A172 (cell line): ENCODE measurements at places on chromosomes 16 and 17. TPM values are rescaled to one million over a fixed set of nuclear protein-coding genes. Genes with fewer than 3 reads are reported as not detected.

GRCh38 chr17:7932949-7933348 is 943 bp downstream of the CNTROB start:
- peak; percentile 71 for DNase-seq

DNA sequence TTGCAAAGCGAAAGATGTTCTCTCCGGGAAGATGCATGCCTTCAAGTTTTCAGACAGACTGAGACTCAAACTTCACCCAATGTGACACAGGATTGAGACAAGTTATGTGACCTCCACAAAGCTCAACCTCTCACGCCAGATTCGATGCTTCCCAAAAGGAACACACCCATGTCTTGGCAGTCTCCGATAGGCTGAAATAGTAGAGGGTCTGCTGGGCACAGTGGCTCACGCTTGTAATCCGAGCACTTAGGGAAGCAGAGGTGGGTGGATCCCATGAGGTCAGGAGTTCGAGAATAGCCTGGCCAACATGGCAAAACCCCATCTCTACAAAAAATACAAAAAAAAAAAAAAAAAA is 22.1 kb downstream of the ZFHX3 start:
- no peak for DNase-seq

DNA sequence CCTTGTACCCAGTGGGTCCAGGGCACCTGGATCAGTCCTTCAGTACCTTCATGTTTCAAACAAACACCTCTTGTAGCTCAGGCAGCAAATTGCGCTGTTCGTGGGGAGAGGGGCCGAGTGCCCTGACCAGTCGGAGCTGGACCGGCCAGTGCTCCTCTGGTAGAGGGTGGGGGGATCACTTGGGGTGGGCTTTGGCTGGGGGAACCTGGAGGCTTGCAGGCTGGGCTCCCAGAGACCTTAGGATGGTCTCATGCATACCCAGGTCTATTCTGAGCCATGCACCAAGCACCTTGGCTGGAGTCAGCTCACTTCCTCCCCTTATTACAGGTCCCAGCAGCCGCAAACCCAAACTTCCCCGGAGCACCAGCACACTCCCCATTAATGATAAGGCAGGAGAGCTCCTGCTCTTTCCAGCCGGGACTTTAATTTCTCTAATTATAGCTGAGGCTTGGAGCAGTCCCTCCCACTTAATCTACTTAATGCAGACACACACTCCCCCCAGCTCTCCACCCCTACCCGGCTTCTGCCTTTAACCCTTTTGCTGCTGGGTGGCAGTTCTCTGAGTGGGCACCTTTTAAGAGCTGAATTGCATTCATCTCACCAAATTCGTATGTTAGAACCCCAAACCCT is 26.3 kb upstream of the MGAT5B start:
- DNase-seq = no peak

The TBC1D3B gene
- total RNA-seq = 1.9 and 3.7 TPM in 2 replicates

DNA sequence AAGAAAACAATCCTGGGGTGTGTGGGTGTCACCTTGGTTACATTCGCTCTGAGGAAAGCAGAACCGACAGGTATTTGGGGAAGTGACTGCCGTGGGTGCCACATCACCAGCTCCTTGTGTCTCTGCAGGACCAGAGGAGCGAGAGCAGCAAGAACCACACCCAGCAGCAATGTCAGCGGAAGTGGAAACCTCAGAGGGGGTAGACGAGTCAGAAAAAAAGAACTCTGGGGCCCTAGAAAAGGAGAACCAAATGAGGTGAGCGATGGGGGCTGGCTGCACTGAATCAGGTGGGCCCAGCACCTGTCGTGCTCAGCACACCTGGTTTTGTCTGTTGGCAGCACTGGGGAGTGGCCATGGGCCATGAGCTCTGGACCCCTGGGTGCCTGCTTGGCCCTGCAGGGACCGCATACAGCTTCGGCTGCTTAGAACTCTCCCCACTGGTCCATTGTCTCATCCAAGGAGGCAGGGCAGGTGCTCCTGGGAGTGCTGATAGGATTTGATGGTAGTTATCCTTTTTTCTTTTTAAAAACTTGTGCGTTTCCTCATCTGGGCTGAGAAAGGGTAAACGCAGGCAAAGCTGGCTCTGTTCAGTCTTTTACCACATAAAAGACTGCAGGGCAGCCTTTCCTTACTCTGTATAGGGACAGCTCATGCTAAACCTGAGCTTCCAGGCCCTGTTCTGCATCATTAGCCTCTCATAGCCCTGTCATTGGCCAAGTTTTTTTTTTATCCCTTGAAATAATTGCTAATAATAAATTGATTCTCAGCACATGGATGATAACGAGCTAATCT is 29.4 kb downstream of the HMOX2 start:
- DNase-seq = no peak

DNA sequence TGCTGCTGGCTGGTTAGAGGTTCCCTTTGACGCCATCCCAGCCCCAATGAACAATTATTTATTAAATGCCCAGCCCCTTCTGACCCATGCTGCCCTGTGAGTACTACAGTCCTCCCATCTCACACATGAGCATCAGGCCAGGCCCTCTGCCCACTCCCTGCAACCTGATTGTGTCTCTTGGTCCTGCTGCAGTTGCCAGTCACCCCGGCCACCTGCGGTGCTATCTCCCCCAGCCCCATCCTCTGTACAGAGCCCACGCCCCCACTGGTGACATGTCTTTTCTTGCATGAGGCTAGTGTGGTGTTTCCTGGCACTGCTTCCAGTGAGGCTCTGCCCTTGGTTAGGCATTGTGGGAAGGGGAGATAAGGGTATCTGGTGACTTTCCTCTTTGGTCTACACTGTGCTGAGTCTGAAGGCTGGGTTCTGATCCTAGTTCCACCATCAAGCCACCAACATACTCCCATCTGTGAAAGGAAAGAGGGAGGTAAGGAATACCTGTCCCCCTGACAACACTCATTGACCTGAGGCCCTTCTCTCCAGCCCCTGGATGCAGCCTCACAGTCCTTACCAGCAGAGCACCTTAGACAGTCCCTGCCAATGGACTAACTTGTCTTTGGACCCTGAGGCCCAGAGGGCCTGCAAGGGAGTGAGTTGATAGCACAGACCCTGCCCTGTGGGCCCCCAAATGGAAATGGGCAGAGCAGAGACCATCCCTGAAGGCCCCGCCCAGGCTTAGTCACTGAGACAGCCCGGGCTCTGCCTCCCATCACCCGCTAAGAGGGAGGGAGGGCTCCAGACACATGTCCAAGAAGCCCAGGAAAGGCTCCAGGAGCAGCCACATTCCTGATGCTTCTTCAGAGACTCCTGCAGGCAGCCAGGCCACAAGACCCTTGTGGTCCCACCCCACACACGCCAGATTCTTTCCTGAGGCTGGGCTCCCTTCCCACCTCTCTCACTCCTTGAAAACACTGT is 11.3 kb downstream of the CX3CL1 start:
- DNase-seq = peak; percentile 56

GRCh38 chr16:56558024-56558747 is 6.7 kb upstream of the MT4 start:
- DNase-seq = peak; percentile 97

The OTOA gene
- total RNA-seq = 0.09 TPM in 1 of 2 replicates, not detected in the other

The ZSCAN10 gene
- not detected in 2 replicates for total RNA-seq

DNA sequence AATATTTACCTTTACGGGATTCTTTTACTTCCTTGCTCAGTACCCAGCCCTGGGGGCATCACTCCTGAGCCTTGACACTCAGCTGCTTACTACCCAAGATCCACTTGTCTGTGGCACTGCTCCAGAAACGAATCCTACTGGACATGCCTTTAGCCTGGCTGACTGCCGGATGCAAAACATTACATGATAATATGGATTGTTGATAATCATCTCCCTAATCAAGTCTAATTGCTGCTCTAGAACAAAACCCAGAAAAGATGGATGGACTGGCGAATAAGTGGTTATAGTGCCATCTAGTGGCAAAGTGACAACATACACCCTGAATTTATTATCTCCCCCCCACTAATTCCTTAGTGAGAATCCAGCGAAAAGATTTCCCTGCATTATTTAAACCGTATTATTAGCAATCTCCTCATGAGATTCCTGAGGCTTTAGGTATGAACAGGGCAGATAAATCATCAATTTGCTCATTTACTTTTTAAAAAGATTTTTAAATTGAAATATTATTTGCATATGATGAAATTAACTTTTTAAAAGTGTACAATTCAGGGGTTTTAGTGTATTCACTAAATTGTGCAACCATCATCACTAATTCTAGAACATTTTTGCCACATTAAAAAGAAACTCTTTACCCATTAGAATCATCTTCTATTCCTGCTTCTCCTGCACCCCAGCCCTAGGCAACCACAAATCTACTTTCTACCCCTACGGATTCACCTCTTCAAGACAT is 61.6 kb downstream of the RGS9 start:
- peak; percentile 63 for DNase-seq

DNA sequence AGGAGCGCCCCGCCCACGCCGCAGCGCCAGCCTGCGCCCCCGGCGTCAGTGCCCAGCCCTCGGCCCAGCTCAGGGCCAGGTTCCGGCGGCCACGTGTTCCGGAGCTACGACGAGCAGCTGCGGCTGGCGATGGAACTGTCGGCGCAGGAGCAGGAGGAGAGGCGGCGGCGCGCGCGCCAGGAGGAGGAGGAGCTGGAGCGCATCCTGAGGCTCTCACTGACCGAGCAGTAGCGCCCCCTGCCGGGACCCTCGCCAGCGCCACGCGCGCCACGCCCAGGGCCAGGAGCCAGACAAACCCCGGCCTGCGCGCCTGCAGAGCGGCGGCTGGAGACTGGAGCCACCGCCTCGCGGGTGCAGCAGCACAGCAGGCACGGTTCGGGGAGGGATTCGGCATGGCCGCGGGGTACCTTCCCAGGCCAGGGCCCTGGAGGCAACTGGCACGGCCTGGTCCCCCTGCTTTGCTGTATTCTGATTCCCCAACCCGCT is 9.3 kb downstream of the CORO6 start:
- no peak for DNase-seq

The NACA2 gene
- not detected in 2 replicates for total RNA-seq

GRCh38 chr16:87163637-87164036 is 153.6 kb downstream of the C16orf95 start:
- DNase-seq = no peak

- DNase-seq = no peak
These were observed 25.5 kb upstream of the CBLN1 start for GRCh38 chr16:49307176-49307575.

GRCh38 chr17:57464191-57464864 is 208.0 kb downstream of the MSI2 start:
- DNase-seq = no peak

The FOXC2 gene
- 1.3 and 2.3 TPM in 2 replicates for total RNA-seq

The CRHR1 gene
- 0.05 and 0.10 TPM in 2 replicates for total RNA-seq

- DNase-seq = peak; percentile 22
These were observed 32.4 kb downstream of the DCAKD start for GRCh38 chr17:45018848-45019711.

DNA sequence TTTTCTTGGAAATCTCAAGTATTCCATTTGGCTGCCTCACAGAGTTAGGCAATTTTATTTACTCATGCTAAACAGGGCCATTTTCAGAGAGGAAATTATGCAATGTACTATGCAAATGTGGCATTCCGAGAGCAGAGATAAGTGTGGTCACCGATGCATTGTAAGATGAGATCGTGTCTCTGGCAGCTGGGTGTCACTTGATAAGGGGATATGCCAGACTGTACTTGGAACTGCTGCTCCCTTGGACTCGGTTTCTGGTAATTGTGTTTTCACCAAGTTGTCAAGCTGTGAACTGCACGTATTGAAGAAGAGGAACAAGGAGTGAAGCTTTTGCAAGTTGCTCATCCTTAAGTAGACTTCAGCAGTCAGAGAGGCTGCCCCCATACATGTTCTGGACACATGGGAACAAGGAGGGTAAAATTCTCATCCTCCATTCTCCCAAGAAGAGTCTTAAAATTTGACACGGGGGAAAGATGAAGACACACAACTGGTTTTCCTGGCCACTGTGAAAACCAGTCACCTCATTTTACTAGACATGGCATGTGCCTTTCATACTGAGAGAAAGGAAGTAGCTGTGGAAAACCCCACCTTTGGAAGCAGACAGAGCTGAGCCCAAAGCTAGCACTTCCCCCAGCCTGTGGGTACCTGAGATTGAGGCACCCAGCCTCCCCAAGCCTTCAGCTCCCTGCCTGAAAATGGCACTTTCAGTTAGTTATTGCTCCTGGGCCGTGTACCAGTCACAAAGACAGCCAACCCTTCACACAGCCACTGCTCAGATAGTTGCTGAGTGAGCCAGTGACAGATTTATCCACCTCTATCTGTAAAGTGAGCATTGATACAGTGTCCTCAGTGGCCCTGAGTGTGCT is 150.7 kb downstream of the SOCS1 start:
- peak; percentile 85 for DNase-seq

DNA sequence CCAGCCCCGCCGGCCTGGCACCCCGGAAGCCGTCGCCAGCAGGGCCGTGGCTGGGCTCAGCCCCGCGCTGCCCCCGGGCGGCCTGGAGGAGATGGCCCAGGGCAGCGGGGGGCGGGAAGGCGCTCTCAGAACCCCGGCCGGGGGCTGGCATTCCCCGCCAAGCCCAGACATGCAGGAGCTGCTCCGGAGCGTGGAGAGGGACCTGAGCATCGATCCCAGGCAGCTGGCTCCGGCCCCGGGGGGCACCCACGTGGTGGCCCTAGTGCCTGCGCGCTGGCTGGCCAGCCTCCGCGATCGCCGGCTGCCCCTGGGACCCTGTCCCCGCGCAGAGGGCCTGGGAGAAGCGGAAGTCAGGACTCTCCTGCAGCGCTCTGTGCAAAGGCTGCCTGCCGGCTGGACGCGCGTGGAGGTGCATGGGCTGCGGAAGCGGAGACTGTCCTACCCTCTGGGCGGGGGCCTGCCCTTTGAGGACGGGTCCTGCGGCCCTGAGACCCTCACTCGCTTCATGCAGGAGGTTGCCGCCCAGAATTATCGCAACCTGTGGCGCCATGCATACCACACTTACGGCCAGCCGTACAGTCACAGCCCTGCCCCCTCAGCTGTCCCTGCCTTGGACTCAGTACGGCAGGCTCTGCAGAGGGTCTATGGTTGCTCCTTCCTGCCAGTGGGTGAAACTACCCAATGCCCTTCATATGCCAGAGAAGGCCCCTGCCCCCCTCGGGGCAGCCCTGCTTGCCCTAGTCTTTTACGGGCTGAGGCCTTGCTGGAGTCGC is 551 bp downstream of the WDR81 start:
- DNase-seq = no peak

DNA sequence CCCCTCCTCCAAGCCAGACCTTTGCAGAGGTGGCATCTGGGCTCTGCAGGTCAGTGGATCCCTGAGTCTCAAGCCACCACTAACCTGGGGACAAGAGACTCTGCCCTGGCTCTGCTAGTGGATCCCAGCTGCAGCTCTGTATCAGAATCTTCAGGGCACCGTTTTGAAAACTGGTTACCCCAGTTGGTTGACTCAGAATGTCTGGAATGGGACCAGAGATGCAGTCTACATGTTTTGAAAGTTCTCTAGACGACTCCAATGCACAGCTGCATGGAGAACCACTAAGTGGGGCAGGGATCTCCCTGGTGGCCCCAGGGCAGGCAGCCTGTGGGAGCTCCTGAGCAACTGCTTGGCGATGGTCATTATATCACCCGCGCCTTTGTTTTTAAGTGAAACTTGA is 34.1 kb upstream of the ADORA2B start:
- DNase-seq = no peak

The DPEP3 gene
- total RNA-seq = not detected in 2 replicates

- peak; percentile 30 for DNase-seq
These were observed at the start of gene WIPI1 for GRCh38 chr17:68457168-68457538. TSS of gene WIPI1 (minus strand) at chr17:68457496. CDS start at chr17:68457421, 75 bp downstream.

The CRISPLD2 gene
- total RNA-seq = 0.95 and 1.1 TPM in 2 replicates
